Esophagus squamous epithelium (tissue), 5 donors: ENCODE measurements at places on chromosomes 7 and 10.

DNA sequence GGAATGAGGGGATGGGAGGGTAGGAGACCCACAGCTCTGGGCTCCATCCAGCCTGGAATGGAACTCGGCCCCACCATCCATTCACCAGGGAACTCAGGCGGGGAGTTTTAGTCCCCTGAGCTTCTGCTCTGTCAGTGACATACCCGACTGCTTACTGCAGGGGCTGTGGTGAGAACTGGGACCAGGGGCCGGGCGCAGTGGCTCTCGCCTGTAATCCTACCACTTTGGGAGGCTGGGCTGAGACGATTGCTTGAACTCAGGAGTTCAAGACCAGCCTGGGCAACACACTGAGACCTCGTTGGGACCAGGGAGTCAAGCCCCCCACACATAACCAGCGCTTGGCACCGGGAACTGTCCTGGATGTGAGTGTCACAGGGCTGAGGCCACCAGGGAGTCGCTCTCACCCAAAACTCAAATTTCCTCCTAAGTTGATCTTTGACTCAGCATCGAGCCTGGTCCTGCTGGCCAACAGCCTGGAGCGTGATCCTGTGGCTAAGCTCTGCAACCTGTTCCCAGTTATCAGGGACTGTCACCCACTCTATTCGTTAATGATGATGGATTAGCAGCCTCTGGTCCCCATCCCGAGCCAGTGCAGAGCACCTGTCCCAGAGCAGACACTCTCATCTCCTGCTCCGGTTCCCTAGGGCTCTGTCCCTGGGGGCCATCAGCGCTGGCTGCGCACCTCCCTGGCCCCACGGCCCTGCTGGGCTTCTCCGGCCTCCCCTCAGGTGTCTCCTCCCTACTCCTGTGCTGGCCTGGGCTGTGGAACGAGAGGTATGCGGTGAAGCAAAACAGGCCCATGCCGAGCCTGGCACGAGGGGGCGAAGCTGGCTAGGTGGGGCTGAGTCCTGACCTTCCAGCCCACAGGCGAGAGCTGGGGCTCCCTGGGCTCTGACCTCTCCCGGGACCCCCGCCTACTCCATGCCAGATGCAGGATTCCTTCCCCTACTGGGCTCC is 902 bp upstream of the CLDN15 start:
- DNase-seq: no peak

DNA sequence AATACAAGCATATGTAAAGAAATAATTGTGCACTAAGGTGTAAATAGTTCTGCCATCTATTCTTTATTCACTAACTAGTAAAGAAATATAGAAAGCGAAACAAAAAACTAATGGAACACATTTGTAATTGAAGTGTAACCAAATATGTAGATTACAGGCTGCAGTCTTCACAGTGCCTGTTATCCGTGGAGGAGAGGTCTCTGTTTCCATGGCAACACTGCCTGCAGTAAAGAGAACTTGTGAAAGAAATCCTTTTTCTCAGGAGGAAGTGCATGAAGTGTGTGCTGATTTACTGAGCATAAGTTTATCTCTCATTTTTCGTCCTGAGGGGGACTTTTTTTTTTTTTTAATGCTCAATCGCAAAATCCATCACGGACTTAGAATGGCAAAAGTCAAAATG is 102.5 kb downstream of the APBB1IP start:
- no peak for DNase-seq

- DNase-seq: no peak
Measured at GRCh38 chr10:93075369-93076221, 1.9 kb downstream of the CYP26A1 start.

- no peak for DNase-seq
Measured at GRCh38 chr7:27179030-27179429, 4.9 kb upstream of the HOXA10 start.

DNA sequence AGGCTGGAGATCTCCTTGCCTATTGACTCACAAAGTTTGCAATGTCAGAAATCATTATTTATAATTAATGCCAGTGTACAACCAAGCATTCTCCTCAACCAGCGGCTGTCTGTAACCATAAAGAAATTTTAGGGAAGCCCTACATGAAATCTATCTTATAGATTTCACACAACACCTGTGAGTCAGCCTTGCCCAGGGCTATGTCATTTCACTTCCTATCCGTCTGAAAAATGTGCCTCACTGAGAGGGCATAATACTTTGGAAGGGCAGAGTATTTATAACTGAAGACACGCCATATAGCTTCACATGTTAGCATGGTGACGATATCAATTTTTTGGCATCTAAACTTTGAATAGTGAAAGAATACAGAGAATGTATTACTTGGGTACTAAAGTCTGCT is 296.6 kb upstream of the ETV1 start:
- no peak for DNase-seq

DNA sequence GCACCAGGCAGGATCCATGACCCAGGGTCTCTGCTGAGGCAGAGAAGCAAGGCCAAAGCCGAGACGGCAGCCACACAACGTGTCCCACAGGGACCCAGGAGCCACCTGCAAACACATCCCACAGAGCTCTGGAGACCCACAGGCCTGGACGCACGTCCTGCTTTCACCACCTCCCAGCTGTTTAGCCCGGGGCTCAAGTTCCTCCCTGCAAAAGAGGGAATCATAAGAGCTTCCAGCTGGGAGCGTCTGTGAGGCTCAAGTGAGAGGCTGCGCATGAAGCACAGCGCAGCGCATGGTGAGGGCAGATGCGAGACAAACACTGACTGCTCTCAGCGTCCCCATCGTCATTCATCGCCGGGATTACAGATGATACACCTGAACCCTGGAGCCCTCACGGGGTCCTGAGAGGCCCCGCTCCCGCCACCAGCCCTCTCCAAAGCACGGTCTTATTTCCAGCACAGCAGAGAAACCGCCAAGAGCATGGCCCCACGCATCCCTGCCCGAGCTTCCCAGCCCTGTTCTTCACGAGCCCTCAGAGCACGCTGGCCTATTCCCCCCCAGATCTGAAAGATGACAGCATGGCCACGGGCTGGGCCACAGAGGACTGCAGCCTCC is 88.7 kb downstream of the MAD1L1 start:
- no peak for DNase-seq

- DNase-seq: no peak
Measured at GRCh38 chr10:6988654-6989053, 408.6 kb upstream of the PRKCQ start.

- DNase-seq: no peak
Measured at GRCh38 chr10:63921908-63922467, 400.8 kb downstream of the REEP3 start.

GRCh38 chr7:106538638-106539037 is 122.3 kb downstream of the CCDC71L start:
- DNase-seq: no peak

DNA sequence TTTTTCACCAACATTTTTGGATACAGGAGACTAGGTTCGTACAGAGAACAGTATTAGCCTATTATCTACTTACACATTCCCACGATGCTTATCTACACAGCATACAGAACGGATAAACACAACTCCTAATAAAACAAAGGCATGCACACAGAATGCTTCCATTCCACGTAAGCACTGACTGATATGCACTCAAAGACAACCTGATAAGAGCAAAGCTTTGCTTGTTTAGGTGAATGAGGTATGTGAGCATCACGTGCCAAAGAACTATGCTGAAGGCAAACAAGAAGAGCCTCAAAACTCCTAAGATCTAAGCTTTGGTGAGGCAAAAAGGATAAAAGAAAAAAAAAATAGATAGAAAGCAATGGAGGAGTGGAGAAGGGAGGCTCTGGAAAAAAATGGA is 413.5 kb upstream of the LRRN3 start:
- DNase-seq: no peak

DNA sequence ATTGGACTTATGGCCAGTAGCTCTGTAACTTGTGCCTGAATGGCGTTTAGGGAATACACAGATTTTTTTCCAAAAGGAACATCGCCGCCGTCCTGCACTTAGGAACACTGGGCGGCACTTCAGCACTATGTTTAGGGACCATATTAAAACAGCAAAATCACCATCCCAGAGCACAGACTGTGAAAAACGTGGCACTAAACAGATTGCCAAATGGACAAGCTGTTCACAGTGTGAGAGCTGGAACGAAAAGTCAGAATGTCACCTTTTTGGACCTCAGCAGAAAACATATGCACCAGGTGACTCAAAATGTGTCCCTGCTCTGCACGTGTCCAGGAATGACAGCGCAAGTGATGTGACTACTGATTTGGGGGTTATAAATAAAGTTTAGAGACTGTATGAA is 87.9 kb downstream of the ODAD2 start:
- no peak for DNase-seq

DNA sequence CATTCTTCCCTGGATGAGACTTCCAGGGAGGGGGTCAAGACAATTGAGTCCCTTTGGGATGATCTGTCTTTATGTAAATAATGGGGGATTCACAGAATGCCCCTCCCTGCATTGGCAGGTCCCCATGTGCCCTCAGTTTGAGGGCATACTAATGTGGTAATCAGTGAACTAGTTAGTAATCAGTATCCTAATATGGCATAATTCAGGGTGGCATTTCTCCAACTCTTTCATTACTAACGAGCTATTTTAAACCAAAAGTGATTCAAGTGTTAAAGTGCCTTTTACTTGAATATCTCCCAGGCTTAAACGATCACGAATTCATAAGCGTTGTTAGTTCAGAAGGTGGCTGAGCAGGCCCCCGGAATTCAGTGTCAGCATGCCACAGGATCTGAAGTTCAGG is 1.6 kb upstream of the DNAJB6 start:
- DNase-seq: no peak

GRCh38 chr10:92493362-92493761 is 80.5 kb downstream of the IDE start:
- DNase-seq: no peak

- DNase-seq: no peak
Measured at GRCh38 chr7:20534543-20534942, 80.9 kb upstream of the ABCB5 start.

- no peak for DNase-seq
Measured at GRCh38 chr7:94781236-94781635, 125.3 kb upstream of the SGCE start.

GRCh38 chr10:92180399-92180798 is 110.5 kb downstream of the CPEB3 start:
- no peak for DNase-seq

DNA sequence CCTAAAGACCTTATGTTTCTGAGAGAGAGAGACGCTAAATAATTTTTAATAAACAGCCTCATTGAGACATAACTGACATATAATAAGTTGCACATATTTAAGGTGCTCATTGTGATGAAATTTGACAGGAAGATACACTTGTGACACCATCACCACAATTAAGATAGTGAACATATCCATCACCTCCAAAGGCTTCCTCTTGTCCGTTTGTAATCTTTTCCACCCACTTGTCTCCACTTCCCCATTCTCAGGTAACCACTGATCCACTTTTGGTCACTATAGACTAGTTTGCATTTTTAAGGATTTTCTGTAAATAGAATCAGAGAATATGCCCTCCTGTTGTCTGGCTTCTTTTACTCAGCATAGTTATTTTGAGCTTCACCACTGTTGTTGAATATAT is 195.1 kb upstream of the WDR11 start:
- DNase-seq: no peak

DNA sequence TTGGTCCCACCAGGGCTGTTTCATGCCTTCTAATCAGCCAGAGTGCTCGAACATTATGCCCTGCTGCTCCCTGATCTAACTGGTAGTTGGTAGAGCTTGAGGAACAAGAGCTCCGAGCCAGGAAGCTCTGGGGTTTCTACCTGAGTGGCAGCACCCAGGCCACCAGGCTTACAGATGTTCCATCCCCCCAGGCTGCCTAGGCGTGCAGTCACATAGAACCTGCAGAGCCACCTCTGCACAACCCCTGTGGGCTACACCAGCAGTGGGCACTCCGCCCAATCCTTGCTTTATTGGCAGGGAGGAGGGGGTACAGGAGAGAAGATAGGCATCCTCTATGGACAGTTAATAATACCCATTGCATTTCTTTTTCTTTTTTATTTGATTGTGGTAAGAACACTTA is 21.8 kb downstream of the MAP3K8 start:
- no peak for DNase-seq

GRCh38 chr7:40793132-40793531 is 658.3 kb downstream of the SUGCT start:
- no peak for DNase-seq

GRCh38 chr7:11170863-11171568 is 197.3 kb downstream of the PHF14 start:
- DNase-seq: no peak

GRCh38 chr10:54904833-54905232 is 103.8 kb upstream of the PCDH15 start:
- DNase-seq: no peak

GRCh38 chr10:72697716-72698115 is 5.8 kb downstream of the MCU start:
- no peak for DNase-seq

DNA sequence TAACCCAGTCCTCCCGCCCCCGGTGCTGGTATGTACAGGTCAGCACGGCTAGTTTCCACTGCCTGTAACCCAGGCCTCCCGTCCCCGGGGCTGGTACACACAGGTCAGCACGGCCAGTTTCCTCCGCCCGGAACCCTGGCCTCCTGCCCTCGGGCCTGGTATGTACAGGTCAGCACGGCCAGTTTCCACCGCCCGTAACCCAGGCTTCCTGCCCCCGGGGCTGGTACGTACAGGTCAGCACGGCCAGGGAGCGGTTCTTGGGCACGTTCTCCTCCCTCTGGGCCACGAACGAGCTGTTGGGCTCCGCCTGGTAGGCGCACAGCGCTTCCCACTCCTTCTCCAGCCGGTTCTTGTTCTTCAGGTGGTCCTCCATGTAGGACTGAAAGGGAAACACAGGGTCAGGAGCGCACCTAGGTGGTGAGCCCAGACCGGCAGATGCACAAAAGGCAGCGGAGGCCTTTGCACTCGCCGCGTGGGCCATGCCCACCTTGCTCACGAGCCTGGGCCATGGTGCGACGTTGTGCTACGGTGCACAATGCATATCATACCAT is 284.4 kb downstream of the DNAJB6 start:
- DNase-seq: no peak

DNA sequence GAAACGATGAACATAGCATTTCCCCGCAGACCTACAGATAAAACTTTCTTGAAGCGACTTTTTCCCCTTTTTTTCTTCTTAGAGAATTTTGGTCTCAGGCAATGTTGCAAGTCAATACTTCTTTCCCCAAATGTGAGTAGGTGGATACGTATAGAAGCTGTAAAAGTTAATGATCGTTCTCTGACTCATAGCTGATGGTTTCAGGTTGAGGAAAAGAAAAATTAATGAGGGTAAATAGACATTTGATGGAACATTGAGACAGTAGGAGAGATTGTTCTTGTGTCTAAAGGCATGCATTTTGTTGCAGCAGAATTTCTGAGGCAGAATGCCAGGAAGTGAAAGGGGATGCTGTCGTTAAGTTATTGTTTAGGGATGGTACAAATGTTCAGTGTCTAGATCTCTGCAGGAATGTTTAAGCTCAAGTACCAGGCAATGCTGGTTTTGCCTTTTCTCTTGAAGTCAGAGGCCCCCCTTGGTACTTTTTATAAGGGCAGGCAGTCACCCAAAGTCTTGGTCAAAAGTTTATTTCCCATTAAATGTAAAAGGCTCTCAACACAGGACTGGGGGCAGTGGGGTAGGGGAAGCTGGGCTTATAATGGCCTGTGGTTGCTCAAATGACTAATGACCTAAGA is 9.3 kb downstream of the TCF7L2 start:
- no peak for DNase-seq
